ENCODE measurements at places on chromosomes 5 and 9. TPM values are rescaled to one million over a fixed set of nuclear protein-coding genes. Genes with fewer than 3 reads are reported as not detected.

The CD72 gene
- total RNA-seq = 0.53 TPM

The AIF1L gene
- 3.3 TPM for total RNA-seq

The SH3GLB2 gene
- 17.2 TPM for total RNA-seq

The MARCHF11 gene
- not detected for total RNA-seq

The GALNT10 gene
- total RNA-seq = 22.8 TPM

The LHX6 gene
- 1.4 TPM for total RNA-seq

The AGXT2 gene
- total RNA-seq = not detected

The PCDHGA4 gene
- 0.74 TPM for total RNA-seq

The ADAMTS2 gene
- 0.21 TPM for total RNA-seq

The EIF4E1B gene
- not detected for total RNA-seq

The PCDHGB3 gene
- 0.87 TPM for total RNA-seq

The FAM153A gene
- 0.02 TPM for total RNA-seq

The SPAG8 gene
- 0.99 TPM for total RNA-seq

The PAEP gene
- not detected for total RNA-seq

The TLX3 gene
- total RNA-seq = not detected

The CATSPER3 gene
- 0.08 TPM for total RNA-seq

The COL5A1 gene
- 26.8 TPM for total RNA-seq

The ATP6V0E1 gene
- total RNA-seq = 304 TPM

The ST8SIA4 gene
- total RNA-seq = 29.0 TPM

The ADAMTSL1 gene
- 11.7 TPM for total RNA-seq

The TXNDC15 gene
- total RNA-seq = 107 TPM

The OR1L4 gene
- not detected for total RNA-seq

The OGN gene
- not detected for total RNA-seq

The KIF20A gene
- total RNA-seq = 131 TPM
